CD4-positive, alpha-beta T cell treated with Interferon alpha-2 for 1 hour (primary cell): ENCODE measurements at places on chromosomes 6 and 20.
A peak's percentile ranks its signal among the peaks of the same experiment; 100 is the strongest.

GRCh38 chr6:8382434-8382833 lies 52.9 kb downstream of the SLC35B3 start:
- DNase-seq, result no peak

DNA sequence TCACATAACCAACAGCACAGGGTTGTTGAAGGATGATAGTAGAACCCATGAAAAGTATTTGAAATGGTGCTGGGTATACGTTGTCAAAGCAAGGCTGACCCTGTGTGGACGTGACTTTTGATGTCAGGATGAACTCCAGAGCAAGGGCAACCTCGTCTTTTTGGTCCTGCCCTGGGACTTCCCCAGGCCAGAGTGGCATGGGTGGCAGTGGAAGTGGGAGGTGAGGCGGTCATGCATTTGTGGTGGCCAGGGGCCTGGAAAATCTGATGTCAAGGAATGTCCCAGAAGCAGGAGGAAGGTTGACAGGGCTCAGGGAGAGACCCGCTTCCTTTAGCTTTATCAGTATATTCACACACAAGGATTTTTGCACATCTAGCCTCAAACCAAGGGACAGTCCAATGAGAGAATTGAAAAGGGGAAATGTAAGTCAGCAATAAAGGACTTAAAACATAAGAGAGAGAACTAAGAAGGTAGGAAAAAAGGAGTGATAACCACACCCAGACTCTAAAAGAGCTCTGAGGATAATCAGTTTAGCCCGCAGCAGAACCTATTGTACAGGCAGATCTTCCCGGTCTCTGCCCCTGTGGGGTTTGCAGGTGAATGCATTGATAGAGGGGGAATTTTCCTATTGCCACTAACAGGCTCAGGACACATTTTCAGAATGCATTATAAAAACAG lies 98.8 kb upstream of the HDGFL1 start:
- DNase-seq, result no peak

DNA sequence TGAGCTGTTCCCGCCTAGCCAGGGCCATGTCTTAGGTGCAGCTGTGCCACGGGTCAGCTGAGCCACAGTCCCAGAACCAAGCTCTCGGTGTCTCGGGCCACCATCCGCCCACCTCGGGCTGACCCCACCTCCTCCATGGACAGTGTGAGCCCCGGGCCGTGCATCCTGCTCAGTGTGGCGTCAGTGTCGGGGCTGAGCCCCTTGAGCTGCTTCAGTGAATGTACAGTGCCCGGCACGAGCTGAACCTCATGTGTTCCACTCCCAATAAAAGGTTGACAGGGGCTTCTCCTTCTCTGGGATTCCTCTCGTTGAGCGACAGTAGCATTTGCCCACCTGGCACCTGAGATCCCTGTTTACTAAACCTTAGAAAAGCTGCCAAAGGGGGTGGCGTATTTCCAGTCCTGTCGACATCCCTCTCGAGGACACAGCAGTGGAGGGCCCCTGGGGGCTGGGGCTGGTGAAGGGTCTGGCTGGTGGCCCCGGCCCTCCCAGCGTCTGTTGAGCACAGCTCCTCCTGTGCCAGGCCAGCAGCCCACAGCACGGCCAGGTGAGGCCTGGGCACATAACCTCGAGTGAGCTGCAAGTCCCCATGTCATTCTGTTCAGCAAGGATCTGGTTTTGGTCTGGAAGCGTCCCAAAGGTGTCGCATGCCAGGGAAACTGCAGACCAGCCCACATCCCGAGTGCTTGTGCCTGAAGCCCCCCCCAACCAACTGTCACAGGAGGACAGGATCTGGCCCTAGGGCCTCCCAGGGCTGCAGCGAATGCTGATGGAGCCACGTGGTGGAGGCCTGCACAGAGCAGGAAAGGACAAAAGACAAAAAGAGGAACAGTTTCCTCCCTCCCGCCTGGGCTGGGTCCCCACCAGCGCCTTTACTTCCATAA lies 21.2 kb upstream of the PYGB start:
- no peak for DNase-seq

GRCh38 chr6:53205778-53206177 lies 57.1 kb upstream of the GCM1 start:
- DNase-seq, result no peak

DNA sequence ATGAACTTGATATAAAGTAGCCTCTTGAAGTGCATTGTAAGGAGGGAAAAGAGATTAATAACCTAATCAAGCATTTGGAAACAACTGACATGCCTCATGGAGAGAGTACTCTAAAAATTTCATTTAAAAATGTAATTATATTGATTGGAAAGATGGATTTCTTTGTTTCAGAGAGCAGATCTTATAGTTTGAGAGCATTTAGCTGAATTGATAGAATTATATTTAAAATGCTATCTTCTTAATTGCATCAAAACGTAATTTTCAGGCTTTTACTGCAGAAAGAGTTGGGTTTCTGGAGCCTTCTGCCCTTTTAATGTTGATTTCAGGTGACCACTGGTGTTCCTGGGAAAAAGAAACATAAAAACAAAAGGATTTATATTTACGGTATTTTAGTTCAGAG lies 130.6 kb downstream of the EDN3 start:
- DNase-seq, result no peak

DNA sequence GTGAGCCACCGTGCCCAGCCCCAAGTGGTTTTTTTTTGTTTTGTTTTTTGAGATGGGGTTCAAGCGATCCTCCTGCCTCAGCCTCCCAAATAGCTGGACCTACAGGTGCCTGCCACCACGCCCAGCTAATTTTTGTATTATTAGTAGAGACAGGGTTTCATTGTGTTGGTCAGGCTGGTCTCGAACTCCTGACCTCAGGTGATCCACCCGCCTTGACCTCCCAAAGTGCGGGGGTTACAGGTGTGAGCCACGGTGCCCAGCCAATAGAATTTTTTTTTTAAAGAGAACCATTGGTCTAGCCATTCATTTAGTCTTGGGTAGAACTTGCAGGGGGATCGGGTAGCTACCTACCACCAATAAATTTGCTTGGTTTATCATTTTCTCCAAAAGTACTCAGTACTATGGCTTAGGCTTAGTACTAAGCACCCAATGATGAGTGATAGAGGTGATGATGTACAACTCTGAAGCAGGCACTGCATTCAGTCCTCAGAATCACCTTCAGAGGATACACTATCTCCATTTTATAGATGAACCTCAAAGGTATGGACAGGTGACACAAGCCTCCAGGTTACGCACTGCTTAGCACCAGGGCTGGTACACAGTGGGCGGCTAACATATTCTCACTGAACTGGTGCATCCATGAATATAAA lies 12.9 kb upstream of the C20orf203 start:
- no peak for DNase-seq

GRCh38 chr6:67887747-67888545 lies 747.1 kb upstream of the ADGRB3 start:
- no peak for DNase-seq

GRCh38 chr6:27260369-27260768 lies 12.9 kb downstream of the PRSS16 start:
- no peak for DNase-seq

- DNase-seq, result no peak
These were observed 374.4 kb downstream of the UTRN start for GRCh38 chr6:144659202-144660182.

- no peak for DNase-seq
These were observed 410.7 kb upstream of the RUNX2 start for GRCh38 chr6:44917430-44917829.

- no peak for DNase-seq
These were observed 21.7 kb downstream of the KCNK5 start for GRCh38 chr6:39207416-39208222.

- peak; percentile 58 for DNase-seq
These were observed 17.6 kb upstream of the EIF2S2 start for GRCh38 chr20:34129518-34130162.
